ENCODE measurements at places on chromosomes 16 and 17.

DNA sequence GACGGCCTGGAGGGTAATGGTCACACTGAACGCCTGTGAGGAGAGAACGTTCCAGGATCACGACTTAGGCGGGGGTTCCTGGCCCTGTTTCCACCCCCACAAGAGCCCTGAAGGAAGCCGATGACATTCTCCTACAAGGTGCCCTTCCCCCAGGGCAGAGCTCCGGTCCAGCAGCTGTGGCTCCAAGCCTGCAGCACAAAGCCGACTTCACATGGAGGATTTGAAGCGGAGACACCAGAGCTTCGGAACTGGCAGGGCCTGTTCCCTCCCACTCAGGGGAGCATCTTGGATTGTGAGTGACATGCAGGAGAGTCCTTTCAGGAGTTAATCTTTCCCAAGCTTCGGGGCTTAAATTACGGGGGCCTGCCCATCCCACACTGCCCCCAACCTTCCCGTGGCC, 5.0 kb downstream of the FADS6 start:
- DNase-seq = no peak

- peak; percentile 51 for DNase-seq
Measured at GRCh38 chr17:7858522-7858810, 663 bp downstream of the CYB5D1 start.

DNA sequence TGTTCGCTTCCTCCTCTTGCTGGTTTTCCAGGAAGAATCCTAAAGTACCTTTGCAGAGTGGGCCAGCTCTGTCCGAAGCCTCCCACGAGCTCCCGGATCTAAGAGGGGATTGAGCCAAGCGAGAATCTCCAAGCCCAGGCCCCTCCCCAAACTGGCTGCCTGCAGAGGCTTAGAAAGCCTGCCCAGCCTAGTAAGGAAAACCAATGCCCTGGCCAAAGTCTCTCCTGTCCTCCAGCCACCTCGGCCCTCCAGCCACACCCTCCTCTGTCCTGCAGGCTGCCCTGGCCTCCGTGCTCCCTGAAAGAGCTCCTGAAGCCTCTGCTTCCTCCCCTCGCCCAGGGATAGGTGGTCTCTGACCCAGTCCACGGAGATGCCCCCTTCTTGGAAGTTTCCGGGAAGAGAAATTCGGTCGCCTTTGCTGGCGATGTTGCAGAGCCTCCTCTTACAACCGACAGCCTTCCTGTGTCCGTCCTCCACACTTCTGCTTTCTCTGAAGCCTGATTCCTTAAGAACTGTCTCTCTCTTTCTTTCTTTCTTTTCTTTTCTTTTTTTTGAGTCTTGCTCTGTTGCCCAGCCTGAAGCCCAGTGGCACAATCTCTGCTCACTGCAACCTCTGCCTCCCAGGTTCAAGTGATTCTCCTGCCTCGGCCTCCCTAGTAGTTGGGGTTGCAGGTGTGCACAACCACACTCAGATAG, 54.9 kb upstream of the TOB1 start:
- no peak for DNase-seq

DNA sequence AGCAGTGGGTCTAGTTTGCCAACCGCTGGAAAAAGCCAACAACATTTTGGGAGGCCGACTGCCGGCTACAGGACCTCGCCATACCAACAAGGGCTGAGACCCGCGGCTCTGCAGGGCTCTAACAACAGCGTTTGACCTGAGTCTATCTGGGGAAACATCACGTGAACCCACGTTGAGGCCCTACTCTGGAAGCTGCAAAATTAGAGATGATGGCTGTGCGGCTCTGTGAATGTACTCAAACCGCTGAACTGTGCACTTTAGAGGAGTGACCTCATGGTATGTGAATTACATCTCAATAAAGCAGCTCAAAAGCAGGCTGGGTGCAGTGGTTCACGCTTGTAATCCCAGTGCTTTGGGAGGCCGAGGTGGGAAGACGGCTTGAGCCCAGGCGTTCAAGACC, 10.1 kb upstream of the CEP295NL start:
- DNase-seq = no peak

GRCh38 chr17:62572888-62573401, 54.5 kb upstream of the MRC2 start:
- no peak for DNase-seq

GRCh38 chr17:78112518-78113471, 15.8 kb downstream of the TMC6 start:
- DNase-seq = peak; percentile 74

- DNase-seq = no peak
Measured at GRCh38 chr16:2163211-2163881, 7.8 kb downstream of the TRAF7 start.

GRCh38 chr17:78741644-78742284, 40.3 kb downstream of the CYTH1 start:
- DNase-seq = no peak

DNA sequence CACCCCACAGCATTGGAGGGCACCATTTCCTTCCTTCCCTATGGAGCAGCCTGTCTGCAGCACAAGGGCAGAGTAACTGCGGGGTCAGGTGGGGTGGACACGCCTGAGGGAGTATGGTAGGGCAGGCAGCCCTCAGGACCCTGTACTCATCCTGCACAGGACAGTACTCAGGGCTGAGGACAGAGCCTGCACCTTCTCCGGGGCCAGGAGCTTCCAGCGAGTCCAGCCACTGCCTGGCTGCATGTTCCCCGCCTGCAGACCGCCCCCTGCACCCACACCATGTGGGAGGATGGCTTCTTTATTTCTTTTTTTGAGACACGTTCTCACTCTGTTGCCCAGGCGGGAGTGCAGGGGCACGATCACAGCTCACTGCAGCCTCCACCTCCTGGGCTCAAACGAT, 47.6 kb upstream of the CDC42EP4 start:
- DNase-seq = no peak

DNA sequence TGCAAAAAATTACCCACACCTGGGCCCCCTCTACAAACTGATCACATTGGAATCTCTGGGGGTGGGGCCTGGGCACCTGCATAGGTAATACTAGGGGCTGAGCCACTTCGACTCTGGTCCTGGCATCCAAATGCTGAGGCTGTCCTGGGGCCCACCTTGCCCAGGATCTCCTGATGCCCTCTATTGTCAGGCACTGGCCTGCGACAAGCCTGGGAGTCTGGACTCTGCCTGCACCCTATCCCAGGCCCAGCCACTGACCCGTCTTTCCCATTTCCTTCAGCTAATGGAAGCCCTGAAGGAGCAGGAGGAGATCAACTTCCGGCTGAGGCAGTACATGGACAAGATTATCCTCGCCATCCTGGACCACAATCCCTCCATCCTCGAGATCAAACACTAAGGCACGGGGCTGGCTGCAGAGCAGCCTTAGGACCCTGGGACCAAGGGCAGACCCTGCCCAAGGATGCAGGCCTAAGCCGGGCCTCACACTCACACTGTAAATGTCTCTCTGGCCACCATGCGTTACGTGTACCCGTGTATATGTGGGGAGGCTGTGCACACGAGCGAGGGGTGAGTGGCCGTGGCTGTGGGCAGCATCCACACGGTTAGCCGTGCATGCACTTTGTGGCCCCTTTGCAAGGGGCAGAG, 140.0 kb downstream of the RAB11FIP4 start:
- no peak for DNase-seq

DNA sequence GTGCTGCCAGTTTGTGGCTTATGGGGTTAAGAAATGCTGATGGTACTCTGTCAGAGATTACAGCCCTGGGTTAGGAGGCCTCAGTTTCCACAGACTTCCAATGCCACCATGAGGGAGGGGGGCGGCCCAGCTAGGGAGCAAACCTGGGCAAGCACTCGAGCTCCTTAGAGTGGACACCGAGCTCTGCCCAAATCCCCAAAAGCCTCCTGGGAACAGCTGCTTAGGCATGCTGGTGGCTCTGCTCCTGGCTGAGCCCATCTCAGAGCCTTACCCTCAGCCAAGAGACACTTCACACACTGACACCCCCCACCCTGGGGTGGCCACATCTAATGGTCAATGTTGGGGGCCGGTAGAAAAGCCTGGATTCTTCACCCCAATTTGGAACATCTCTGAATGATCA, 66.1 kb downstream of the C16orf78 start:
- no peak for DNase-seq

Measured in hematopoietic multipotent progenitor cell treated with erythropoietin and hydrocortisone succinate and interleukin-3 and kit ligand, for 17 days (in vitro differentiated cells).